GM23248 (cell line): ENCODE measurements at places on chromosomes 4 and X. TPM values are rescaled to one million over a fixed set of nuclear protein-coding genes. Genes with fewer than 3 reads are reported as not detected.

The MAGEA12 gene
- 0.54 TPM in 1 of 2 replicates, not detected in the other for total RNA-seq

The ELOVL6 gene
- 7.7 and 8.0 TPM in 2 replicates for total RNA-seq

The MXD4 gene
- 70.1 and 70.5 TPM in 2 replicates for total RNA-seq

The CLDN22 gene
- total RNA-seq, result not detected in 2 replicates

The KCNE5 gene
- total RNA-seq, result 1.5 TPM in 1 of 2 replicates, not detected in the other

The FDCSP gene
- total RNA-seq, result not detected in 2 replicates

The SMIM31 gene
- total RNA-seq, result not detected in 2 replicates

The SERTM2 gene
- not detected in 2 replicates for total RNA-seq

The FAT1 gene
- 250 and 261 TPM in 2 replicates for total RNA-seq

The IL13RA2 gene
- 9.4 and 11.5 TPM in 2 replicates for total RNA-seq

The RRH gene
- 0.13 TPM in 1 of 2 replicates, not detected in the other for total RNA-seq

The VCX gene
- not detected in 2 replicates for total RNA-seq

The TCEAL1 gene
- 22.8 and 30.7 TPM in 2 replicates for total RNA-seq

The MID2 gene
- 8.9 and 16.1 TPM in 2 replicates for total RNA-seq

The MEPE gene
- not detected in 2 replicates for total RNA-seq

The PAGE1 gene
- total RNA-seq, result not detected in 2 replicates

The FRMD7 gene
- 0.11 TPM in 1 of 2 replicates, not detected in the other for total RNA-seq

The KDR gene
- under 0.01 TPM in 1 of 2 replicates, not detected in the other for total RNA-seq

The APOO gene
- total RNA-seq, result 7.3 and 8.6 TPM in 2 replicates

The CLNK gene
- not detected in 2 replicates for total RNA-seq

The ABLIM2 gene
- not detected in 2 replicates for total RNA-seq

The ABCB7 gene
- total RNA-seq, result 12.2 and 14.2 TPM in 2 replicates

The ERAS gene
- total RNA-seq, result not detected in 2 replicates
